ENCODE measurements at places on chromosomes 2 and 18.
A peak's percentile ranks its signal among the peaks of the same experiment; 100 is the strongest.

GRCh38 chr2:204494681-204495080 lies 50.6 kb upstream of the PARD3B start:
- no peak for DNase-seq

DNA sequence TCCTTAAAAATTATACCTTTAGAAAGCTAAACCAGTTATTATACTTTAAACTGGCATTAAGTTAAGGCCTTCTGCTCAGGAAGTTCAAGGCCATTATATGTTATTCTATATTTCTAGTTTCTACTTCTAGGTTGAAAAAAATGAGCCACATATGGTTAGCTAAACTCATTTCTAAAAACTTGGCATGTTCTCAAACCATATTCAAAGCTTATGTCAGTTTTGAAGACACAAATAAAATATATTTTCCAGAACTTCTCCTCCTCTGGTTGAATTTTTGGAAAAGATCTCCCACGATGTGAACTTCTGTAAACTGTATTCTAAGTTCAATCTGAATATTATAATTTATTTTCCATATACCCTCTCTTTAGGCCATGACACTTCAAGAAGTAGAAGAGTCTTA lies 103.5 kb downstream of the NYAP2 start:
- no peak for DNase-seq

GRCh38 chr2:101344137-101344536 lies 35.6 kb upstream of the RNF149 start:
- peak; percentile 44 for DNase-seq

GRCh38 chr18:63109802-63110201 lies 209.8 kb downstream of the BCL2 start:
- DNase-seq: no peak

- DNase-seq: no peak
Measured at GRCh38 chr2:226643946-226644282, 155.7 kb downstream of the IRS1 start.

- DNase-seq: no peak
Measured at GRCh38 chr2:101718993-101719571, 21.6 kb downstream of the MAP4K4 start.

GRCh38 chr2:186882511-186883071 lies 33.6 kb upstream of the ZSWIM2 start:
- no peak for DNase-seq

DNA sequence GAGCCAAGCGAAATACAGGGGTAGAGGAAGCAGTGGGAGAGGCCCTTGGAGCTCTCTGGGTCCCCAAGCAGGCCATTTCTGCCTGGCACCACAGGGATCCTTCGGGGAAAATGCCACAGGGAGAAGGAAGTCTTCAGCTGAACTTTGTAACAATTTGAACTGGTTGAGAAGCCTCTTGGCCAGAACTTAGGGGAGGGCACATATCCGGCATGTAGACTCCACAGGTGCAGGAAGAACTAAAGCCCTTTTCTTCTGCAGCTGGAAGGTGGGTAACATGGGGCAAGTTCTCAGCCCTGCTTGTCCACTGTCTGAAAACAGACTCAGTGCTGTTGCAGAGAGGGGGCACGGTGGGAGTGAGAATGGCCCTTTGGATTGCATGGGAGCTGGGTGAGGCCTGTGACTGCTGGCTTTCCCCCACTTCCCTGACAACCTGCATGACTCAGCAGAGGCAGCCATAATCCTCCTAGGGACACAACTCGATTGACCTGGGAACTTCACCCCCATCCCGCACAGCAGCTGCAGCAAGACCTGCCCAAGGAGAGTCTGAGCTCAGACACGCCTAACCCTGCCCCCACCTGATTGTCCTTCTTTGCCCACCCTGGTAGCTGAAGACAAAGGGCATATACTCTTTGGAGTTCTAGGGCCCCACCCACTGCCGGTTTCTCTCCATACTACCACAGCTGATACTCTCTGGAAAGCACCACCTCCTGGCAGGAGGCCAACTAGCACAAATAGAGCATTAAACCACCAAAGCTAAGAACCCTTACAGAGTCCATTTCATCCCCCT lies 101.6 kb upstream of the FAM136A start:
- no peak for DNase-seq

DNA sequence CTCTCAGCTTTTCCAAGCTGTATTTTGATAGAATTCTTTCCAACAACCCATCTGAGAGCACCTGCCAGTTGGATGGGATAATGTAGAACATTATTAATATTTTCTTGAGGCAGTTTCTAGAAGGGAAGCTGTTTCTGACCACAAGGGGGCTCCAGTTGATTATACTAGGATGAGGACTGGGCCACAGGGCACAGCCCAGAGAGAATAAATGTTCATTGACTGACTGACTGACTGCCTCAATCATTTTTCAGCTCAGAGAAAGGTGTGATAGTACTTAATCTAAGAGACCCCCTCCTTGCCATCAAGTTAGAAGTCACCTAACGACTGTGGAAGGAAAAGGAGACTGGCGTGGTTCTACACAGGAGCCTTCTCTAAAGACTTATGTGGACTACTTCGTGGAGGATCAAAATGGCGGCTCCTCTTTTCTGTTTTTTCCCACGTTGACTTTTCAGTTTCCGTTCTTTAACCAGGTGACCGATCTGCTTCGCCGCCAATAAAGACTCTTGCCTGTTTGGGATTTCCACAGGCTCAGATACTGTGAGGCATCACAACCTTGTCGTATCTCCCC lies 31.9 kb upstream of the CREG2 start:
- no peak for DNase-seq

- DNase-seq: no peak
Measured at GRCh38 chr18:73748731-73749130, 398.9 kb downstream of the FBXO15 start.

DNA sequence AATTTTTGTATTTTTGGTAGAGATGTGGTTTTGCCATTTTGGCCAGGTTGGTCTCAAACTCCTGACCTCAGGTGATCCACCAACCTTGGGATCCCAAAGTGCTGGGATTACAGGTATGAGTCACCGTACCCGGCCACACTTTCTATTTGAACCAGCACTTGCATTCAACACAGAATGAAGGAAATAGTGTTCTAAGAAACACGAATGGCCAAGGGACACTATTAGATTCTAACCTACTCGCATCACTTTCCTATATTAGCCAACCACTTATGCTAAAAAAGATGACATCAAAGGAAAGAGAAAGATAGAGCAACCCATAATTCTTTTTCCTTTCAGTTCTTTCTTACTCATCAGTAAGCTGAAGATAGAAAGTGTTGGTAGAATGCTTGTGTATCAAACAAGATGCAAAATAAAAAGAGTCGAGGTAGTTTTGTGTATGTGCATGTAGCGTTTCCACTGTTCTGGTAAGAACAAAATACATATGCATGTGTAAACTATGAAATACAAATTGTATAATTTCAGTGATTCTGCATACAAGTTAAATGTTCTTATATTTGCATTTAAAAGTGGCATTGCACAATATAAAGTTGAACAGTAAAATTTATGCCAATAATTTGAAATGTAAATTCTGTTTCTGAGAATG lies 247.6 kb downstream of the CDCA7 start:
- no peak for DNase-seq

DNA sequence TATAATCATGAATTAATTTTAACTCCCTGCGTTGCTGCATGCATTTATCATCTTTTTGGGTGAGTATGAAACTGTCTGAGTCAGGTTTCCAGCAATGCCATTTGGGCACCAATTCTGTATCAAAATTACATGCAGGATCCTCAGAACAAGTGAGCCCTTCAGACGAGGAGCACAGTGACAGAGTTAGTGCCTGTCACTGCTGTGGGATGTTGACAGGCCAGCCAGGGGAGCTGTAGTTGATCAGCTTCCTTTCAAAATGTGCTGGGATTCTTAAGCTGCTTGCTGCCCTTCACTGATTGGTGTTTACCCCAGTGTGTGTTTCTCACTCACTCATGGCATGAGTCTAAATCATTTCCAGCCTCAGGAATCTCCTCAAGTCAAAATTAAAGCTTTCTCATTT lies 109.2 kb downstream of the TPGS2 start:
- no peak for DNase-seq

GRCh38 chr2:120558847-120559246 lies 176.8 kb upstream of the GLI2 start:
- no peak for DNase-seq

DNA sequence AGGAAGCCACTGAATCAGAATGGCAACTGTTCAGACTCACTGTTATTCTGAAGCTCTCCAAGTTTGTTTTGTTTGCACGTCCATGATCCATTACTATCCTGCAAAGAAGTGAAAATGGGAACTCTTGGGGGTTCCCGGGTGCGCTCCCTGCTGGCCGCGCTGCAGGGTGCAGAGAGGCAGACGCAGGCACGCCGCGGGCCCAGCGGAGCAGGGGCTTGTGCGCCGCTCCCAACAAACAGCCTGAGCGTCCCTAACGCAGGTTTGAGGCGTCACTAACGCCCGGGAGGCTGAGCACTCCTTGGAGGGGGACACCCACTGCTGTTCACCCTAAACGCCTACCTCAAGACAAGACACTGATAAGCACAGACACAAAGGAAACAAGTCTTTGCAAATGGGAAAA lies 14.3 kb upstream of the PIEZO2 start:
- DNase-seq: no peak

DNA sequence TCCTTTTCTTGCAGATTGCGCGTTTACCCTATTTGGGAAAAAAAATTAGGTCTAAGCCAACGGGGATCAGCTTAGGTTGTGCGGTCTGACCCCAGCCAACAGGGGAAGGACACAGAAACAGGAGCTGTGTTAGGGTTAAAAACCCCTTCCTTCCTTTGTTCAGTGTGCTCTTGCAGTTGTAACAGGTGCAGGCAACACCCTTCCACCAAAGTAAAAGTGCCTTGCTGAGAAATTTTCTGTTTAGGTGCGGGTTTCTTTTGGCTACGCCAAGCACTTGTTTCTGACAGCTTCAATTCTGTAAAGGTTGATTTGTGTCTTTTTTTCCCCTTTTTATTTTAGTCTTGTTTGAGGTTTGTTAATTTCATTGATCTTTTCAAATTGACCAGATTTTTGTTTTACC lies 92.5 kb downstream of the PTPN4 start:
- no peak for DNase-seq

- DNase-seq: no peak
Measured at GRCh38 chr2:227455200-227455599, 16.8 kb upstream of the AGFG1 start.

GRCh38 chr2:31384771-31385276 lies 29.7 kb downstream of the XDH start:
- no peak for DNase-seq

DNA sequence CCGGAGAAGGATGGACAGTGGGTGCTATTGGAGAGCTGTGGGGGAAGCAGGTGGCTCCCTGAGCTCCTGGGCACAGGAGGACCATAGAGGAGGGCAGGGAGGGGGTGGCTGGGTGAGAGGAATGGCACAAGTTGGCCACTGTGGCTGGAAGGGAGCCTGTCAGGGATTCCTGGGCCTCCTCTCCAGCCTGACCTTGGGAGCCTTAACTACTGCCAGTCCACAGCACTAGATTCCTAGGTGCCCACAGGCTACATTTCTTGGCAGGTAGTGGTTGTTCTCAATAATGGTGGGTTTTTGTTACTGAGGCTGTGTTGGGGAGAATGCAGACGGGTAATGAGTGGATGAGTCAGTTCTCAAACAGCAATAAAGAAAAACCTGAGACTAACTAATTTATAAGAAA lies 26.0 kb downstream of the EFHD1 start:
- no peak for DNase-seq

- DNase-seq: no peak
Measured at GRCh38 chr18:6842081-6842480, 112.6 kb downstream of the ARHGAP28 start.

- DNase-seq: no peak
Measured at GRCh38 chr2:100207411-100207885, 65.1 kb upstream of the AFF3 start.

DNA sequence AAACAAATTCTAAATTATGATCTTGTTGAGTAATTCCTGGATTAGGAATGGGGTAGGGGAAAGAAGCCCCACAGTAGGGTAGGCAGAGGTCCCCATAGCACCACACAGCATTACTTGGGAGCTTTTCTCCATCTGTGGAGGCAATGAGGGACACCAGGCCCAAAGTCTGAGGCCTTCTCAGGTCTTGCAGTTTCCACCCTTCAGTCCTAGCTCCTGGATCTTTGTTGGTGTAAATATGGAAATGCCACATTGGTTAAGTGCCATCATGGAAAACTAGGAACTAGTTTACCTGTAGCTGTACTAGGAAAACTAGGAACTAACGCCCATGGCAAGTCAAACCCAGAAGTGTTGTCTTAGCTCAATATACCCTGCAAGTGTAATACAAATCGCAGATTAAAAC lies 113.3 kb upstream of the DAPL1 start:
- no peak for DNase-seq

DNA sequence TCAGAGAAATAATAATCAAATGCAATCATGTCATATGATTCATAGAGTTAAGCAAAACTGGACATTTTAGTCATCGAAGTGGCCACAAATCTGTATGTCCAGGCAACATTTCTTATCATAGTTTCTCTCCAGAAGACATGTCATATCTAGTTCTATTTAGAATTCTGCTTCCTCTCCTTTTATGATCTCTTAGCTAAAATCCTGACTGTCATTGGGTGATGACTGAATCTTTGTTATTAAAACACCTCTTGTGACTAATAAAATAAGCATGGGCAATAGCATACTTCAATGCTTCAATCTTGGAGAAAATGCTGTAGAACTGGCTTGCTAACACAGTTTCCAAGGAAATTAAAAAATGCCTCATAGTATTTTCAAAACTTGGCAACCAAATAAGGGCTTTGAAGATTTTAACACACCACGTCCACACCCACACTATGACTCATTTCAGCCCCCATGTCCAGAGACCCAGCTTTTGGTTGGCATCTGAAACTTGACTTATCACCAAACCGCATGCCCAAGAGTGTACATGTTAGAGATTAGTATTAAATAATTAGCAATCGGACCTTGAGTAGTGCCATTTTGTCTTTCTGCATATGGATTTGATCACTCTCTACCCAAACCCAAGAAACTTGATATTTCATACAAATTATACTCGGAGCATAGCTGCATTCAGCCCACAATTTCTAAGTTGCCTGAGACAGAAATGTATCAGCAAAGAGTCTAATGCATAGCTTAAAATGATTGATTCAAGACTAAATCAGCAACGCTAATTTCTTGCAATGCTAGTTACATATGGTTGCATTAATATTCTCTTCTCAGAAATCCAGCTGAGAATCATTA lies 106.5 kb upstream of the ETAA1 start:
- no peak for DNase-seq

DNA sequence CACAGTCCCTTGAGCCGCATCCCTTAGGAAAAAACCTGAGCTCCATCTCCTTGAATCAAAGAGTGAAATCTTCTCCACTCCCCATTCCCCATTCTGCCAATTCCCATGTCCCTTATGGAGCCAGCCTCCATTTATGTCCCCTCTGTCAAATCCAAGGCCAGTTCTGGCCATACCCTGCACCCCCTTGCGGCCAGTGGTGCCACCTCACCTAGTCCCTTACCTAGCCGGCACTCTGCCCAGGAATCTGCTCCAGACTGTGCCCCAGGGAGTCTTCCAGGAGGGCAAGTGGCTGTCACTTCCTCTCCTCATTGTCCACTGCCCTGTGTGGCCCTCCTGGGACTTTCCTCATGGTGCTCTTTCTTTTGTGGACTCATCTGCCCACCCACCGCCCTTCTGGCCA lies 195.4 kb upstream of the RMP24 start:
- DNase-seq: no peak

All from amygdala (tissue), 56 donors.